ENCODE measurements at places on chromosomes 11 and 22.

- DNase-seq, result no peak
These were observed 592.0 kb downstream of the SOX6 start for GRCh38 chr11:15764326-15764725.

GRCh38 chr22:39453765-39454378 lies 2.9 kb upstream of the MGAT3 start:
- no peak for DNase-seq

DNA sequence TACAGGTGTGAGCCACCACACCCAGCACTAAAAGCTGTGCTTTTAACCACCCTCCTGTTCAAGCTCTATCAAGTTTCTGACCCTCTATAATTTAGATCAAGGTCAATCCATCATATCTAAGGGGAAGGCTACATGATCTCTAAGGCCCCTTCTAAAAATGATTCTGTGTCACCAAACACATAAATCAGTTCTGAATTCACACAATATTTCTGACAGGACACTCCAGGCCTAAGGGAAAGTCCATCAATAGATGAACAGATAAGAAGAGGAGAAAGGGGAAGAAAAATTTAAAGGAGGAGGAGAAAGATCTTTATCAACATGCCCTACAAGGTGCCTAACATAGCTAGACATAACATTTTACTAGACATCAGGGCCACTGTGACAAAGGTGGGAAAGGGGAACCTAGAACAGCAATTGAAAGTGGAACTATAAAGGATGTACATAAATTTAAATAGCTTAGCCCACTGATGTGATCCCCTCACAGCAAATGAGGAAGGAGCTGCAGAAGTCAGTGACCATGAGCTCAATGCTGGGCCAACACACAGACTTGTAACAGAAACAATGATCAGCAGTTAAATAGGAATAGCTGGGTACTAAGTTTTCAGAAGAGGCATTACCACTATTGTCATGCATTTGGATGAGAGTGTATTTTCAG lies 4.7 kb downstream of the PRCP start:
- no peak for DNase-seq

DNA sequence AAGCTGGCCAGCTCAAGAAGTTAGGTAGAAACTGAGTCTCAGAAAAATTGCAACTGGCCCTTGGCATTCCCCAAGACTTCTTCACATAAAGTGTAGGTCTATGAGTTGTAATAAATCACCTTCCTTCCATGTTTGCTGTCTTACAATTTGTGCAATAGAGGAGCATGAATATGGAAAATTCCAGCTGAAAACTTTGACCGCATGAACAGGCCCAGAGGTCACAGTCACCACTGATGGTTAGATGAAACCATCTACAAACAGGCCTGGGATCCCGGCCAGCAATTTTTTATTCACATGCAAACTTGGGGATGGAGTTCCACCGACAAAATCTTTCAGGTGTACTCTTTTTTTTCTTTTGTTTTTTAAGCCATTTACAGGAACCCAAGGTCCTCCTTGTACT lies 88.1 kb downstream of the SERGEF start:
- DNase-seq, result no peak

DNA sequence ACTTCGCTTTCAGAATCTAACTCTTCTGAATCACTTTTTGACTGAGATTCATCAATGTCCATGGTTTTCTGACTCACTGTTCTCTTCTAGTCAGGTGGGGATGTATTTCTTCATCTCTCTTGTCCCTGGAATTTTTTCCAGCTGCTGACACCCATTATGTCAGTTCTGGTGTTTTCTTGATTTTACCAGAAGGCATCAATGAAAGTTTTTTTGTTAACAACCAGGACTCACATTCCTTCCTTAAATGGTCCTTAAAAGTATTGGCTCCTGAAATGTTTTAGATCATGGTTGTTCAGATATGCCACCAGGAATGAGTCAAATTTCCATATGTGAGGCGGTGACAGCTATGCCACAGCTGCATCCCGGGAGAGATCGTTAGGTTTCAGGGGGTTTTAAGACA lies 12.9 kb downstream of the MICAL2 start:
- DNase-seq, result no peak

- no peak for DNase-seq
These were observed 22.7 kb downstream of the NCAM1 start for GRCh38 chr11:112983887-112984286.

- no peak for DNase-seq
These were observed 5.8 kb upstream of the RPS6KA4 start for GRCh38 chr11:64352995-64353714.

GRCh38 chr22:39543095-39543494 lies 10.5 kb upstream of the RPS19BP1 start:
- DNase-seq, result no peak

DNA sequence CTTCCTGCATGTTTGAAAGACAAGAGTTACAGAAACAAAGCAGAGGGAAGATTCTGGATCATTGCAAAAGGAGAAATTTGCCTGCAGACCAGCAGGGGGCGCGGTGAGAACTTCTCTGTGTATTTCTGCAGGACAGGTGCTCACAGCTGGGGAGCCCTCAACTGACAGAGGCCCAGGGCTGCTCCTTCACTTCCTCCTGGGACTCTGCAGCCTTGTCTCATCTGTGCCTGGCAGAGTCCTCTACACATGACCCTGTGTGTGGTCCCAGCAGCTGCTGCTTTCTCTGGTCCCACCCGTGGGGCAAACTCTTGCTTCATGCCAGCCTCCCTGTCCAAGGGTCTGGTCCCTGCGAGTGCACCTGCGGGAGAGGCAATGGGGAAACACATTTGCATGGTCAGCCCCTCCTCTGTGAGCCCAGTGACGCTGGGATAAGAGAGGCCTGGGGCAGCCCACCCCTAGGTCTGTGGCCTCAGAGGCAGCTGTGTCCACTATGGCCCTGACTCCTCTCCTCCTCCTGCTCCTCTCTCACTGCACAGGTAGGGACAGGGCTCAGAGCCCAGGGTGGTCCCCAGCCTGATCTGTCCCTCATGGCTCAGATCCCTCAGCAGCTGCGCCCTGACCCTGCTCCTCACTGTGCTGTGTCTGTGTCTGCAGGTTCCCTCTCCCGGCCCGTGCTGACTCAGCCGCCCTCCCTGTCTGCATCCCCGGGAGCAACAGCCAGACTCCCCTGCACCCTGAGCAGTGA lies 43.2 kb upstream of the VPREB1 start:
- DNase-seq, result no peak

- no peak for DNase-seq
These were observed 5.8 kb downstream of the MB start for GRCh38 chr22:35611200-35611890.

- DNase-seq, result no peak
These were observed 94.8 kb downstream of the CTTN start for GRCh38 chr11:70493089-70493474.

DNA sequence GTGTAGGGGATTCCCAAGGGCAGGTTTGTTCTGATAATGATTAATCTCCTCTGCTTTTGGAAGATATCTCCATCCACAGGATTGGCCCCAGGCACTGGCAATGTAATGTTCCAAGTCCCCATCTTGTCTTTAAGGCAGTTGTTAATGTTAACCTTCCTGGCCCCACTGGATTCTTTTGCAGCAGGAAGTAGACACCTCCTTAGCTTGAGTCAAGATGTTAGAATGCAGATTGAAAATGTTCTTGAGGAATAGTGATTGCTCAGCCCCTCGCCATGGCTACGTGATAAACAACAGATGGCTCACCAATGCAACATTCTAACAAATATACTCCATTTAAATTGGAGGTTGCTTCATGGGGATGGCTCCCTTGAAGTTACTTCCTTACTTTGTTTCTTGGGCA lies 7.3 kb downstream of the HEPHL1 start:
- DNase-seq, result no peak

DNA sequence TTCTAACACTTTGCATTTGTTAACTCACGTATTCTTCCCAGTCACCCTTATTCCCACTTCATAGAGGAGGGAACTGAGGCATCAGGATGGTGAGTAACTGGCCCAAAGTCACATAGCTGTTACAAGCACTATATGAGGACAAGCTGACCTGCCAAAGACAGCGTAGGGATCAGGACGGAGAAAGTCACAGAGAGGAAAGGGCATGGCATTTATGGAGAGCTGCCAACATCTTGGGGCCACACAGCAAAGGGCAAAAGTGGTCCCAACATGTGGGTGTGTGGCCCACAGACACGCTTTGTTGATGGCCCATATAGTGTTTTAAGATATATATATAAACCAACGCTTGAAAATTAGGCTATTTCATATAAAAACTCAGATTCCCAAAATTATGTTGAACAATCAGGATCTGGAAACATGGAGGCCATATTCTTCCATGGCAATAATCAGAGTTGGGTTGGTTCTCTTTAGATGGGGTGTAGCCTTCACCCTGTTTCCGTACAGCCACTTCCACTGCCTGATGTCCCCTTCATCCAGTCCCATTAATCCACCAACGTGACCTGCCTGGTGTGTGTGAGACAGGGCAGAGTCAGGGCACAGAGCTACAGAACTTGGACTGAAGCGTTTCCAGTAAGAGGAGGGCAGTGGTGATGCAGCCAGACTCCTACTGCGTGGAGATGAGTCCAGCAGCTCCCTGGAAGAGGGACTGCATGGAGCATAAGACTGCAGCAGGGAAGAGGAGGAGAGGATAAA lies 39.9 kb upstream of the CD5 start:
- no peak for DNase-seq

DNA sequence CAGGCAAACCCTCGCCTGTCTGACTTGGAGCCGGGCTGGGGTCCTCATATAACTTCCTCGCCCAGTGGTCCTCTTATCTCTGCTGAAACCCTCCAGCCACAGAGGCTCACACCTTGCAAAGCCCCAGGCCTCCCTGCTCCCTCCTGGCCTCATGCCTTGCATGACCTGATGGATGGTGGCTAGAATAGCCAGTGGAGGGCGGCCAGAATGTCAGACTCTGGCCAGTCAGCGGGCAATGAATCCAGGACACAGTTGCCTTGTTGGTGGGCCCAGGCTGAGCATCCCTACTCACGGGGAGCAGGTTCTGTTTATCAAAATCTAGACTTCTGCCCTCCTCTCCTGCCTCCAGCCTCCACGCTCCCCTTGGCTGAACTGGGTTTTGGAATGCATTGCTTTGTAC lies 69.1 kb upstream of the WNT11 start:
- no peak for DNase-seq

DNA sequence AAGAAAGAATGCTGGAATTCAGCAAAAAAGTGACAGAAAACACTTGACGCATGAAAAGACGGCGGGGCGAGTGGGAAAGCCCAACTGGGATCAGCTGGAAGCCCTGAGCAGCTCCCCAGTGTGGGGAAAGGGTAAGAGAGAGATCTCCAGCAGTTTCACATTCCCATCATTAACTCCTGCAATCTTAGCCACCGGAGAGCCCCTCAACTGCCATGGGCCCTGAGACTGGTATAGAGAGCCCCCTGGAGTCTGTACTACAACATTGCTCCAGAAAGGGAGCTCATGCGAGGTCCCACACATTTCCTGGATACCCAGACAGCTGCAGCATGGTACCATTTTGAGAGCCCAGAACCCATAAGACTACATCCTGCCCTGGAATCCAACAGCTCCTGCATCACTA lies 31.1 kb downstream of the MRGPRX4 start:
- DNase-seq, result peak; percentile 8

- DNase-seq, result no peak
These were observed 12.1 kb downstream of the DENND5A start for GRCh38 chr11:9253086-9253485.

- DNase-seq, result no peak
These were observed 974 bp downstream of the ANAPC15 start for GRCh38 chr11:72111300-72112142.

DNA sequence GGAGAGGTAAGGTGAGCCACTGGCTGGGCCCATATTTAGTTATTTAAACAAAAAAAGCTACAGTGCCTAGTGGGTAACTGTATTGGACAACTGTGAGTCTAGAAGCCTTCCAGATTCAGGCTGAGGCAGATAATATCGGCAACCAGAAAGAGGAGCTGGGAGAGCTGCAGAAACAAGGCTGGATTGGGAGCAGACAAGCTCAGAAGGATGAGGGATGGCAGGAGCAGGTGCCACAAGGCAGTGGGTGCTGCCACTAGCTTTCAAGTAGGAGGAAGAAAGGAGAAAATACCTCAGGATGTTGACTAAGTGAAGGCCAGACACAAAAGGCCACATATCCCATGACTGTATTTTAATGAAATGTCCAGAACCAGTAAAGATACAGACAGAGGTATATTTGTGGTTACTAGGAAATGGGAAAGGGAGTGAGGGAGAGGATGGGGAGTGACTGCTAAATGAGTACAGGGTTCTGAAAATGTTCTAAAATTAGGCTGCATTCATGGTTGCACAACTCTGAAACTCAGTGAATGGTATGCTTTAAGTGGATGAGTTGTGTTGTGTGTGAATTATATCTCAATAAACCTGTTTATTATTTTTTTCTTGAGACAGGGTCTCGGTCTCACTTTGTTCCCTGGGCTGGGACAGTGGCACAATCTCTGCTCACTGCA lies 11.8 kb upstream of the RAPSN start:
- no peak for DNase-seq

GRCh38 chr11:131235328-131236298 lies 134.8 kb upstream of the NTM start:
- DNase-seq, result no peak

- no peak for DNase-seq
These were observed 113.4 kb upstream of the CRYBB3 start for GRCh38 chr22:25085930-25086901.

GRCh38 chr11:799641-800316 lies 1.7 kb upstream of the SLC25A22 start:
- no peak for DNase-seq

DNA sequence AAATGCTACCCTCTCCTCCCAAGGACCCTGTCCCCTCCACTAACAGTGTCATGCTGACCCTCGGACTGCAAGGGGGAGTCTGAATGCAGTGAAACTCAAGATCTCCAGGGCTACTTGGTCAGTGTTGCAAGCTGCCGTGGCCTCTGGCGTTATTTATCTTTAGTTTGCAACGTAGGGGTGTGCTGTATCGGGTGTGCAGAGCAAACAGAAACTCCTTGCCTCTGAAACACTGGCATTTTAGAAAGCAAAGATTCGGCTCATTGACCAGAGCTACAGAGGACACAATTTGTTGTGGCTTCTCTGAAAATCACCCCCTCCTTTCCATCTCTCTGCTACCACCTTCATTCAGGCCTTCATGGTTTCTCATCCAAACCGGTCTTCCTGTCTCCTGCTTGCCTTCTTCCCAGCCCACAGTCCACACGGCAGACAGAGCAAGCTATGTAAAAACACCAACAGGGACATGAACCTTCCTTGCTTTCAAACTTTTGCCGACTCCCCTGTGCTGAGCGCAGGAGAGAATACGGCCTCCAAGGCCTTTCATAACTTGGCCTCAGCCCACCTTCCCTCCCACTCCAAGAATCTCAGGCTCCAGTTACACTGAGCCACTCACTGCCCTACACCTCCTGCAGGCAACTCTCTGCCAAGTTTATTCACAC lies 14.9 kb downstream of the FZD4 start:
- no peak for DNase-seq

DNA sequence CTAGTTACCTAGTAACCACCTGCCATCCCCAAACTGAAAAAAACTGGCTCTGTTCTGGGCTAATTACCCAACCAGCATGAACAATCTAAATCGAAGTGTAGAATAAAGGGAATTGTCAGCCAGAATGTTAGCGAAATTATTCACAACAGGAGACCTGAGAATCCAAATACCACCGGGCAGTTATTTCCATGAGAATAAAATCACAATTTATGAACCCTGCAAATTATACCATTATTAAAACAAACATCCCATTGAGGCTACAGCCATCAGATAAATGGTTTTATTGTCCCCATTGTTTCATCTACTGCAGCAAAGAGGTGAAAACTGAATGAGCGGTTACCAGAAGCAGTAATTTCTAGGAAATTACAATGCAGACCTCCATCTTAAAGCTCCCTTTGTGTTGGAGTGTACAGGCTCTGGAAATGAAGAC lies 21.7 kb downstream of the FAM168A start:
- no peak for DNase-seq

GRCh38 chr22:21014726-21015465 lies at the start of gene P2RX6:
TSS of gene P2RX6 (plus strand) at chr22:21015165. CDS start at chr22:21015175, 10 bp downstream.
- no peak for DNase-seq

- DNase-seq, result no peak
These were observed 92.5 kb downstream of the LRRC32 start for GRCh38 chr11:76577921-76578653.

All from HCT116 (cell line).